ENCODE measurements at places on chromosomes 7 and 10.

DNA sequence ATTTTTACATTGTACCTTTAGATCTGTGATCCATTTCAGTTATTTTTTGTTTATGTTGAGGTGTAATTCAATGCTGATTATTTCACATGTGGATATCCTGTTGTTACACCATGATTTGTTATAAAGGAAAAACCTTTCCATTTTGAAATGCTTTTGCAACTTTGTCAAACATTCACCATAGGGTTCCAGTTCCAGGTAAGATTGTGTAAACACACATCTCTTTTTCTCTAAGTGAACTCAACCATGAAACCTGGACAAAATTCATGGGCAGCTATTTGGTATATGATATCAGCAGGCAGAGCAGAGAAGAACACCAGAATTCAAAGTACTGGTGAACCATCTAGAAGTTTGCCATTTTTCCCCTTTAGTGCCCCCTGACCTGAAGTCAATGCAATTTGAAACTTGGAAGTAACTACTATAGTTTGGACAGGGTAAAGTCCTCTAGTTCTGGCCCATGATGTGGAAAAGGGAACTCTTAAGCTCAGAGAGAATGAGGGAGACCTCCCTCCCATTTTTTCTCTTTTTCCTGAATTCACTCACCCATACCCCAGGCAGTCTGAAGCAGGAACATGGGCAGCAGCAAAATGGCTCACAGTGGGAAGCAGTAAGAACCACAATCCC lies 446.1 kb downstream of the ATRNL1 start:
- no peak for DNase-seq

- DNase-seq = no peak
Observed at GRCh38 chr7:3879355-3880075, 578.5 kb downstream of the SDK1 start.

- DNase-seq = no peak
Observed at GRCh38 chr7:32062150-32062549, 8.1 kb downstream of the PDE1C start.

DNA sequence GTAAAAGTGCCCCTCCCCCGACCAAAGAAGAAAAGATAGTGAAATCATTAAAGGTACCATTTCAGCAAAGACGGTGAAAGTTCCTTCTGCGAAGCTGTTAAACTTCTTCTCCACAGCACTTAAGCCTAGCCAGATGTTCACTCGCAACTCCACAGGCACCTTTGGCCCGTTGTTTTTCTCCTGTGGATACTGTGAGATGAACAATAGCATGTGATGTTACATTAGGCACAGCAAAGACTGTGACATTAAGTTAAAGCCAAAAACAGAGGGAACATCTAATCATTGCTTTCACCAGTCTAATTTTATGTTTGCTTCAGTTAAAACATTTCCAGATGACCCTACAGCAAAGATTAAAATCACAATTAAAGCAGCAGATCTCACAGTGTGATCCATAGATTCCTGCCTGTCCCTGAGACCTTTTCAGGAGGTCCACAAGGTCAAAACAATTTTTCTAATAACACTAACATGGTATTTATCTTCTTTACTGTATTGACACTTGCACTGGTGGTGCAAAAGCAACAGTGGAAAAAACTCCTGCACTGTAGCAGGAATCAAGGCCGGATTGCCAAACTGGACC lies 112.5 kb downstream of the MYOF start:
- no peak for DNase-seq

DNA sequence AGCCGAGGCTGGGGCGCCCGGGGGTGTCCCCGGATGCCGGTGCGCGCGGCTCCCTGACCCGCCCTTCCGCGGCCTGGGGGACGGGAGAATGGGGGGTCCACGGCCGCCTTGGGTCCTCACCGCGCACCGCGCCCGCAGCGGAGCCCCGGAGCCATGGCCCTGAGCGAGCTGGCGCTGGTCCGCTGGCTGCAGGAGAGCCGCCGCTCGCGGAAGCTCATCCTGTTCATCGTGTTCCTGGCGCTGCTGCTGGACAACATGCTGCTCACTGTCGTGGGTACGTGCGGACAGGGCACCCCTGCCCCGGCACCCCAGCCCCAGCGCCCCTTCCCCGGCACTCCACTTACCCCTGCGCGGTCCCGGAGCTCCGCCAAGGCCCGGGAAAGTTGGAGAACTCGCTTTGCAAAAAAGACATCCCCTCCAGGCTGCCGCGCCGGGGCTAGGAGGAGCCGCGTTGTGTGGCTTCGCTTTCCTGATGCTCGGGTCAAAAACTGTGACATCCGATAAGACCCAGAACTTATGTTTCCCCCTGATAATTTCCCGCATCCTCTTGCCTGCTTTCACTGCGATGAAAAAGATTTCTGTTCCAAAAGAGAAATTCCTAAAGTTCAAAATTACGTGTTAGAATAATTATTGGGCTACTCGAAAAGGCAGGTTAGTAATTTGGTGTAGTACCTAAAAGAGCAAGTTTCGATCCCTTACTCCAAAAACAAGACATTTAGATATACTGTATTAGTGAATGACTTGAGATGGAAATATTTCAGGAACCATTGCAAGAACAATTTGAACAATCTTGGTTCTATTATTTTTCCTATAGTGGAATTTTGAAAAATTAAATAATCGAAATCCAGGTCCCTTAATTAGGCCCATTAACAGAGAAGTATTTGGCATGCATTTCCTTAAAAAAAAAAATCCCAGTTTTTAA lies 888 bp downstream of the SLC18A2 start:
- DNase-seq = no peak

DNA sequence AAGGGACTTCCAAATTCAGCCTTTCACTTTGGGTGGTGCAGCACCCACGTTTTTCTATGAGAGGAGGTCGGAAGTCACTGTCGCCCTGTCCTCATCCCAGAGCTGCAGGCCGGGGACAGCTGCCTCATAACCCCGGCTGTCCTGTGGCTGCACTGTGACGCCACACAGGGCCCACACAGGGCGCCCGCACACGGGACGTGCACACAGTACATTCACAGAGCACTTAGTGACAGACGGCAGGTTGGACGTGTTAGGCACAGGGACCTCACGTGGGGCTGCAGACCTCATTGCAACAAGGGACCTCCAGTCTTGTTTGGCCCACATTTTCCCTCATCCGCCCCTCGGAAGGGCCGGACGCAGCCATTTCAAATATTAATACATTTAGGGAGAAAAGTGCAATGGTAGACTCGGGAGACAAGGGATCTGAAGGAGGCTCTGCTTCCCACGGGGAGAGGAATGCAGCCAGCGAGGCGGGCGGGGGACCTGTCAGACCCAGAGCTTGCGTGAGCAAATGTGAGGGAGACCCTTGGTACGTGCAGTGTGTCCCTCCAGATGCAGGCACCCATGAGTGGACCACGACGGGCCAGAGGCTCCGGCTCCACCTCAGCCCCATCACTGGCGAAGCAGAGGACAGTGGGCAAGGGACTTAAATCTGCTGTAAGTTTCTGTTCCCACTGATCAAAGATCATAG lies 86.7 kb downstream of the VOPP1 start:
- DNase-seq = no peak

GRCh38 chr10:21368022-21368582 lies 157.4 kb downstream of the SKIDA1 start:
- DNase-seq = no peak

DNA sequence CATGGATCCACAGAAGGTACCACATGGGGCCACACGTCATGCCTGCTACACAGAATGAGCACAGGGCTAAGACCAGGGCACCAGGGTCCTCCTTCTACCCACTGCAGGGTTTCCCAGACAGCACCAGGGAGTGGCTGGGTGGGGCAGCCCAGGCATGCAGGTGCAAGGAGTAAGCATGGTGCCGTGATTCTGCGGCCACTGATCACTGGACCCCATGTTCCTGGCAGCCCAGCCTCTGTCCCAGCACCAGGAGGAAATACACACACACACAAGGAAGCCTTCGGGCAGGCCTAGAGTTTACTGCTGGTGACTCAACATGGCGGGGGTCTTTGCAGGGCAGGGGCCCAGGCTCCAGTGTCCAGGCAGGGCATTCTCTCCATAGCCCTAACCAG lies 13.9 kb downstream of the ATP6V1F start:
- no peak for DNase-seq

DNA sequence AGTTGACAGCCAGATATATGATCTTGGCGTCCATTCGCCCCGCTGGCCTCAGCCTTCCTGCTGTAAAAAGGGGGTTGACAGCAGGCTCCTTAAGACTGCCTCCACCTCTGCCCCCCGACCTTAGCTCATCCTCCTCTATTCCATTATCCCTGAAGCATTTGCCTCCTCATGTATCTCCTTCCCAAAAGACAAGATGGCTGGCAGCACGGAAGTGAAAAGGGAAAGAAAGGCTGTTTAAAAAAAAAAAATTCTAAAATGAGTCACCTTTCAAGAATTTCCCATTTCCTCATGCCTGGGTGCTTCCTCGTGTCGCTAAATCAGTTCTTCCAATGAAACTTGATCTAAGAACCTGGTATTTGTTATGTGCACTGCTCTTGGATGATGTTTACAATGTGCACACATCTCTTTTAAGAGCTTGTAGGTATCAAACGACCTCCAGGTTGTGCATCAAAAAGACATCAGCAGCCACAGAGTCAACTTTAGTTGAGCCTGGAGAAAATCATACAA lies 1.7 kb downstream of the SCRN1 start:
- DNase-seq = peak; percentile 35

All from pulmonary artery endothelial cell (primary cell).